ENCODE measurements at places on chromosomes 4 and X.

- no peak for DNase-seq
These were observed 328.4 kb downstream of the CAMK2D start for GRCh38 chr4:113433116-113433515.

DNA sequence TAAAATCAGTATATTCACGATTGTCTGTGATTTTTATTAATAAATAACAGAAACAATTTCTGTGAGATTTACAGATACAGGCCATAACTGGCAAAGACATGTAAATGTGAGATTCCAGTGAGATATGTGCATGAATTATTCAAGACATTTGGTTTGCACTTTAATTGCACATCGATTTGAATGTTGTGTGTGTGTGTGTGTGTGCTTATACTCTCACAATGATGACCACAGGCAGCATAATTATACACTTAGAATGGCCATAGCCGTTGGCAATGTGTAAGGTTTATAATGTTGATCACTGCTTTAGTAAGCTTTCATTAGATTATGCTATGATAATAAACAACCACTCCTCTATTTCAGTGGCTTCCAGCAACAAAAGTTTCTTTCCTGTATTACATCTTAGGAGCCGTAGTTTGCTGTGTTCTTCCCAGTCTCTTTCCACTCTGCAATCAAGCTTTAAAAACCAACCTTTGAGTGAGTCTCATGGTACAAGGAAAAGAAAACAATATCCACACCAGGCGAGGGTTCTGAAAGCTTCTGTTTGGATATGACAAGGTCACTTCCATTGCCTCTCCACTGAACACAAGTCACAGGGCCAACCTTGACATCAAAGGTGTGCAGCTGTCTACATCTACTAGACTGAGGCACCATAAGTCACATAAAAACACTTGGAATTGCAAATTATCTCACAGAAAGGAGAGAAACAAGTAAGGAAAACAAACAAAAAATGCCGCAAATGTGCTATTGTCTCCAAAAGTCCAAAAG, 897.7 kb downstream of the RAB28 start:
- DNase-seq = no peak

DNA sequence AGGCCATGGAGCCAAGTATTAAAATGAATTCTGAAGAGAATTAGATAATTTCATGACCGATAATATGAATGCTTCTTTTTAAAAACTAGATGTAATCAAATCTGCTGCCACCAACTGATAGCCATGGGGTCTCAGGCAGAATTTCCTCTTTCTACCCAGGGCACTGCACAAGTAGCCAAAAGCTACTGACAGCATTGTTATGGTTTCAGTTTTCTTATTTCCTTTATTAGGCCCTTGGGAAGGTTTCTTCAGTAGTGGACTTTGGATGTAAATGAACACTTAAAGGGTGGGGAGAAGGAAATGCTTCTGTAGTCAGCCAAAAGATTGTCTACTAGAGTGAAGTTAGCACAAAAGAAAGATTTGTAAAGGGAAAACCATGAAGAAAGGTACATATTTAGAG, 686.0 kb downstream of the ADGRL3 start:
- no peak for DNase-seq

GRCh38 chrX:18702362-18703195, 4.9 kb upstream of the PPEF1 start:
- DNase-seq = no peak

GRCh38 chrX:30654989-30655607, 1.9 kb downstream of the GK start:
- DNase-seq = no peak

DNA sequence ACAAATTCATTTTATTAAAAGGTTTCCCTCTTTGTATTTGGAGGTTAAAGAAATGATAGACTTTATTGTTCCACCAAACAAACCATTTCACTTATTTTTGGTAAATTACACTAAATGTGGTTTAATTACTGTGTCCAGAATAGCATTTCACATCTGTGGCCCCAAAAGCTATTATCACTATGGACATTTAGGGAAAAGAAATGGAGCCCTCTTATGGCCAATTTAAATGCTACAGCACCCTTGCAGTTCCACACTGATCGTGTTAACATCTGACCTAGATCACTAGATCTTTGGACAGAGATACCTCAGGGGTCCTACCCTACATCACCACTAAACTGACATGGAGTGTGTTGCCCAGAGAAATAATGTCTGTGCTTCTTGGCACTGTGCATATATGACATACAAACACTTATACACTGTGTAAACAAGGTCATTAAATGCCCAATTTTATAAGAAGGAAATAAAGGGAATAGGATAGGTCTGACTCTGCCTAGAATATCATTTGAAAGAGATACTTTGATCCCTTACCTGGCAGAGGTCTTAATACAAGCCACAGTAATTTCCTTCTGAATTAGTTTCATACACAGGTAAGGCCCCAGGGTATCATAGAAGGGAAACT, 163.9 kb downstream of the KDR start:
- DNase-seq = no peak

DNA sequence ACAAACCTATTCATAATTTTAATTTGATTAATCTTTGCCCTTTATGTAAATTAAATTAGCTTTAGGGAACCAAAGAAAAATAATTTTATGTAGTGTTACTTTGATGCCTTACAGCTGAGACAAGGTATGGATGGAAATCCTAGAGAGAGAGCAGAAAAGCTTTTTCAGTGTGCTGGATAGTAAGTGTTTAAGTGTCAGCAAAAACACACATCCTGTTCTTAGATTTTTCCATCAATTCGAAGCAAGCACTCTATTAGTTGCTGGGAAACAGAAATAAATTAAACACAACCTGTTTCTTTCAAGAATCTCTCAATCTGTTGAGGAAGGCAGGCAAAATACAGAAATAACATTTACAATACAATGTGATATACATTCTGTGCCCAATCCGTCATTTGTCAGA, 327.8 kb downstream of the GALNTL6 start:
- DNase-seq = no peak

DNA sequence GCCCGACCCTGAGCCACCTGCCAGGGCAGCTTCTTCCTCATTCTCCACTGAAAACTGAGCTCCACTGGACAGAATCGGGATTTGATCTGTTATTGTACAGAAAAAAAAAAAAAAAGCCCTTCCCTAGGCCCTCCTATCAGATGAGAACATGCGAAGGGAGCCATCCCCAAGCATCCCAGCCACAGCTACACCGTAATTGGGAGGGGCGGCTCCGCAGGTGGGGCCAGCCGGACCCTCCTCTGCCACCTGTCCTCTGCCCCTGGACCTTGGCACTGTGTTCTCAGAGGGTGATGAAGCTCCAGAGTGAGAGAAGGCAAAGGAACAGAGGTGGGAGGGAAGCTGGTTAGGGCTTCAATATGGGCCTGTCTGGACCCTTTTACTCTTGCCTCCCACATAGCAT, 240.0 kb upstream of the PSAPL1 start:
- no peak for DNase-seq

DNA sequence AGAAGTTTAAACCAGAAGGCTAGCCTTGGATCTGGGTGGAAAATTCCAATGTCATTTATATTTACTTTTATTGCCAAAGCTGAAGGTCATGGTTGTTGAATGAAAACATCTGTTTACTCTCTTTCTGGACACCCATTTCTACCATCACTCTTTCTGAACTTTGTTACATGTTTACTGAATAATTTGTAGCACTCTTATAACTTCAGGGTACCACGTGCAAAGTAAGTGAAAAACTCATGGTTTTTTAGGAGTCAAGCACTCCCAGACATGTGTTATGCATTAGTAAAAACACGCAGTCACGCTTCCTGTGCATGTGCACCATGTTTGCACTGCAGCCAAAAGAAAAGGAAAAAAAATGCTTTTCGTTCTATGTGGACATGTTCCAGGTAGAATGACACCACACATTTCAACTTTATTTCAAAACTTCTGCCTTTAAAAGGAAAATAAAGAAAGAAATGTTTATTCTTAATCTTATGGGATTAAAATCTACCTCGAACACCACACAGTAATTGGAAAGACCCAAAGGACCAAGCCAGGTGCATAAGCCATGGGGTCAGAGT, 31.4 kb upstream of the ADH1C start:
- DNase-seq = no peak

DNA sequence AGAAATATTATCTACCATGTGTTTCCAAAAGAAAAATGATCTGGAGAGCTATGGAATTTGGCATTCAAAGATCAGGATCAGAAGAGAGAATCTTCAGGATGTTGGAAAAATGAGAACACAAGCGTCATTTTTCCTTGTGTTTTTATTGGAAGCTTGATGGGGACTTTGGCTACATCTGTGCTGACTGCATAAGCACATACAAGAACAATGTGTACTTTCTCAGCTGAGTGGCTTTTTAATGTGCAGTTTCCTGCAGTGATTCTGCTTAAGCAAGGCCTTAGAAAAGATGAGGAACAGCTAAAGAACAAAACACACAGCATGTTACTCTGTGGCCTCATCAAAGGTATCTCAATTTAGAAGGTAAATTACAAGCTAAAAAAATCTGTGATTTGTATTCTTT, 1039.9 kb downstream of the GLUD2 start:
- no peak for DNase-seq

- DNase-seq = no peak
These were observed at the start of gene CLDN24 for GRCh38 chr4:183322326-183322725. CLDN24 (minus strand) TSS chr4:183322426; CDS start chr4:183322426, 0 bp downstream.

- no peak for DNase-seq
These were observed 148.7 kb upstream of the KIT start for GRCh38 chr4:54509057-54509456.

- no peak for DNase-seq
These were observed 3.4 kb downstream of the GABRA2 start for GRCh38 chr4:46386570-46386969.

DNA sequence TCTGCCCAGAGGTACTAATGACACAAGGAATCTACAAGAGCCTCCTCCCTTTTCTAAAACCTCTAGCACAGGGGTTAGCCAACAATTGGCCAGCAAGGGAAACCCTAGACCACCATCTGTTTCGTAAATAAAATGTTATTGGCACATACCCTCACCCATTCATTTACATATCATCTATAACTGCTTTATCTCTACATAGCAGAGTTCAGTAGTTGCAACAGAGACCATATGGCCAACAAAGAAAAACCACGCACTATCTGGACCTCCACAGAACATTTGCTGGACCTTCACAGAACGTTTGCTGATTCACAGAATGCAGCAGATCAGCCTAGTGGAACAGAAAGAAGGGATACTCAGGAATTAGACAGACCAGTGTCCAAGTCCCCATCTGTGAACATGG, 9.4 kb downstream of the SLC2A9 start:
- no peak for DNase-seq
